ENCODE measurements at places on chromosomes 2 and 18.

- DNase-seq, result peak; percentile 84
These were observed 58.5 kb upstream of the COPS8 start for GRCh38 chr2:237026981-237027711.

DNA sequence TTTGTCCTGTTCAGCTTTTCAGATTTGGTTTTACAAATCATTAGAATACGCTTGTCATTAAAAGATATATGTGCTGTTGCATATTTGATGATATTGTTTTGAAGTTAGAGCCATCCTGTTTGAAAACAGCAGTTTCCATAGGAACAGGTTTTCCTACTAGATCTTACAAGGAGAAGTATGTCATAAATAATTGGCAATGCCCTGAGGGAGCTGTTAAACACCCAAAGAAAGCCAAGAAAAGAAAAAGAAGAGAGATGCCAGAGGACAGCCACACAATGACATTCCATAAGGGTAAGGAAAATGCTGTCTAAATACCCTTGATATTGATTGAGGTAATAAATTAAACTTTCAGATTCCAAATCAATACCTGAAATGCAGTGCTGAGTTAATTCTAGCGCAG lies 392.2 kb upstream of the CRIM1 start:
- no peak for DNase-seq

DNA sequence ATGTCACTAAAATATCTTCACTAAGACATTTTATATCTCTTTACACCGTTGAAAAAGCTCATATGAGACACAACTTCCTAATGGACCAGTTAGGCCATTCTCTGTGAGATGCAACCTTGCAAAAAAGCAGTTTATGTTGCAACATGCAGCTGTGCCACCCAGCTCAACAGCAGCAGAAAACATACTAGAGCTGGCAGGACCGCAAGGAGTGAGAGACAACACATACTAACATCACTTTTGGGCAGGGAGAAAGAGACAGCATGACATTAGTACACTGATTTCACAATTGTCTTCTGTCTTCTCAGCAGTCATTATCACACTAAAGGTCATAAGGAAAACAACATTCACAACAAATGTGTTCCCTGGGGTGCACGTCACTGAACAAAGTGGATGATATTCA lies 122.9 kb downstream of the EPB41L3 start:
- DNase-seq, result no peak

DNA sequence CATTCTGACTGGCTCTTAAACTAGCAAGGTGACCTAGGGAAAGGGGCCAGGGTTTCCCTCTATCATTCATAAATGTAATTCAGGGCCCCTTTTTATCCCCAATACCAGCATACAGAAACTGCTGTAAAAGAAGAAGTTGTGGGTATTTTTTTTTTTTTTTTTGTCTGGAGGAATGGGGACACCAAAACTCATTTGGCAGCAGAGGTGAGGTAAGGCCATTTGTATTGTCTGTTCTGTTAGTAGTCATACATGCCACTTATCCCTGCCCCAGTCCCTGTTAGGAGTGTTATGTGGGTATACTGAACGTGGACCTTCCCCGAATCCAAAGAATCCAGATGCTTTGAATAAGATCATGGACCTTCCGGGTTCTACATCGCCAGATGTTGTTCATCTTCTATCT lies 1.7 kb downstream of the SEPTIN2 start:
- no peak for DNase-seq

DNA sequence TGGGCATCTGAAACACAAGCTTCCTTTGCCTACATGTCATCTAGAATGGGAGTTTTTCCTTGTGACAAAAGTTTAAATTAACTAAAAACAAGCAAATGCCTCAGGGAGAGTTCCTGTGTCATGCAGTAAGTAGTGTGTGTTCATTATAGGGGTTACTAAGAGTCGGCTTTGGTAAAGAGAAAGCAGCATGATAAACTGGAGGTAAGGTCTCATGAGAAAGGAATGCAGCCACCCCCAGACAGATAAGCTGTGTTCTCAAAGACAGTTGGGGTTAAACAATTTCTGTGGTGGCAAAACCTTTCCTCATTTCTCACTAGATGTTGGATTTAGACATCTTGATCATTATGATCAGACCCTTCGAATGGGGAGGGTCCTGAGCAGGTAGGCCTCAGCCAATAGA lies 129.7 kb downstream of the MAP4K4 start:
- DNase-seq, result no peak

GRCh38 chr18:58362027-58362575 lies 266.8 kb downstream of the ALPK2 start:
- no peak for DNase-seq

- no peak for DNase-seq
These were observed 2.1 kb upstream of the COL5A2 start for GRCh38 chr2:189181706-189182105.

DNA sequence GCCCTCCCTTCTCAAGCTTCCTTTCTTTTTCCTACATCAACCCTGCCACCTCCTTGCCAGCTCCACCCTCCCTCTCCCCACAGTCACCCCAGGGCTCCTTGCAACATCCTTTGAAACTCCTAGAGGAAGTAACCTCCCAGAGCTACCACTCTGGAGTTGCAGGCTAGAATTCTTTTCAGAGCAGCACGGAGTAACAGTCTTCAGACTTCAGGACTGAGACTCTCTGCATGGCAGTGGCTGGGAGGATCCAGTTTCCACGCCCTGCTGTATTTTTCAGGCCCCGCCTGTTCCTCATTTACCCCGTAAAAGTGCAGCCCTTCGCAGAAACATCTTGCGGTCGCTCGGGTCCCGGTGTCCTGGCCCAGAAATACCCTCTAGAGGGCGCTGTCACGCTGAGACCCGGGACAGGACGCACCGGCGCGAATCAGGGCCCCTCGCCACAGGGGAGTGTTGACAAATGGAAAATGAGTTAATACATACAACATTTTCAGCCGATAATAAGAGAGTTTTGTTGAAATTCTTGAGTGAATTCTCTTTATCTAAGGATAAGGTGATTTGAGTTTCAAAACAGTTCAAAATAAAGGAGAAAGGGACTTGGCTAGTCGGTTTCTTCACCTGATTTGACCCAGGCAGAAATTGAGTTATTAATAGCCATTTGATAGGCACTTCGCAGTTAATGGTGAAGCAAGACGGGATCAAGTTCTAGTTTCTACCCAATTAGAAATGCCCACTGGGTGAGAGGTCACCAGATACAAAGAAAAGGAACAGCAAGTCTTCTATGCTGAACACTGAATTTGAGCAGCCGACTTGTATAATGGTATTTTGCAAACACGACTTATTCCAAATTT lies 18.5 kb upstream of the NTSR2 start:
- no peak for DNase-seq

DNA sequence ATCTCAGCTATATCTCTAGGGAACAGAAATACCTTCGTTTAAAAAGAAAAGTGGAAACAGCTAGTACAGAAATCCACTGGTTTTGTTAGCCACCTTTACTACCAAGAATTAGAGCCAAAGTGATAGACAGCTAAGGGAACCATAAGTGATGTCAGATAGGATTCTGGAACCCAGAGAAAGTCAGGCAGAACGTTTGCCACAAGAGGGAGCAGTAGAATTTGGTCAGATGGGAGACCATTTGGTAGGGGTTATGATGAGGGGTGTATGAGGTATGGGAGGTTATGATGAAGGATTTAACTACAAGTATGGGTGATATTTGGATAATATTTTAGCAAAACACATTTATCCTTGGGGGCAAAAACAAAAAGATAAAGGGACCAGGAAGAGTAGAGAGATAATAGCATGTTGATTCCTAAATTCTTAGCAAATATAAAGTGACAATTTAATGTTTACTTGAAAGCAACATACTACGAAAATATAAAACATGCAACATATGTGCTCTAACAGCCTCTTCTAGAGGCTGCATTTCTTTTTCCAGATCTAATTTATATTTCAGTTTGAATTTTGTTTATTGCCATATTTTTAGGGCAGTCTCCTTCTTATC lies 3.3 kb downstream of the SLC8A1 start:
- DNase-seq, result peak; percentile 55

- no peak for DNase-seq
These were observed 955.8 kb upstream of the LRRTM1 start for GRCh38 chr2:81260320-81260719.

DNA sequence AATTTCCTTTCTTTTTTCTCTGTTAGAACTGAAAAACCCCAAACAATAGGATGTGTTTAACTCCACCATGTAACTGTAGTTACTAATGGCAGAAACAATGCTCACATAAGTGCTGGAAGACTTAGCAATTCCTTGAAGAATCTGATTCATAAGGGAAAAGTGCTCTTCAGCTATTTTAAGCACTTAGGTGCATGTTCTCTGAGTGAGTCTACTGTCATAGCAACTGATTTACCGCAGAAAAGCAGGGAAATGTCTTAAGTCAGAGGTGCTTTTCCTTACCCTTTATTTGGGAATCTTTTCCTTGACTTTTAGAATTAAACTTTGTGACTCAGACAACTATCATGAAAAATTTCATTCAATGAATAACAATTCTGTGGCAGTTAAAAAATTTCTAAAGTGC lies 65.4 kb upstream of the NABP1 start:
- peak; percentile 54 for DNase-seq

DNA sequence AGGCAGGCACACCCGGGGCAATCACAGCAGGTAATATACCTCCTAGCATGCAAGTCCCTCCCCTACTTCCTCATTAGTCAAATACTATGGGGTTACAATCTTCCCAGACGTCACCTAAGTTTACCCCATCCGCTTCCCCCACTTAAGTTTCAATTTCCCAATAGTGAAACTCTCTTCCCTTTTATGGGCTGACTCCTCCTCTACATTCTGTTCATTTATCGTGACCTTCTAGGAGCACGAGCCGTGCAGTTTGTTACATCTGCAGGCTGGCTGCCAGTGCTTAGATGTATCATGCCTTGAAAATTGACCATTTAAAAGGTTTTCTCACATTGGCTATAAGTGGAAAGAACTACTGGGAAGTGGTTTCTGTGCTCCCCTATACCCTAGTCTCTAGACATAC lies 1357.8 kb upstream of the CRIM1 start:
- no peak for DNase-seq

- DNase-seq, result no peak
These were observed 78.3 kb upstream of the SETBP1 start for GRCh38 chr18:44602380-44602779.

- no peak for DNase-seq
These were observed 5.0 kb upstream of the CRYGB start for GRCh38 chr2:208150956-208151355.

- no peak for DNase-seq
These were observed 71.3 kb upstream of the ACVR2A start for GRCh38 chr2:147773479-147773878.

DNA sequence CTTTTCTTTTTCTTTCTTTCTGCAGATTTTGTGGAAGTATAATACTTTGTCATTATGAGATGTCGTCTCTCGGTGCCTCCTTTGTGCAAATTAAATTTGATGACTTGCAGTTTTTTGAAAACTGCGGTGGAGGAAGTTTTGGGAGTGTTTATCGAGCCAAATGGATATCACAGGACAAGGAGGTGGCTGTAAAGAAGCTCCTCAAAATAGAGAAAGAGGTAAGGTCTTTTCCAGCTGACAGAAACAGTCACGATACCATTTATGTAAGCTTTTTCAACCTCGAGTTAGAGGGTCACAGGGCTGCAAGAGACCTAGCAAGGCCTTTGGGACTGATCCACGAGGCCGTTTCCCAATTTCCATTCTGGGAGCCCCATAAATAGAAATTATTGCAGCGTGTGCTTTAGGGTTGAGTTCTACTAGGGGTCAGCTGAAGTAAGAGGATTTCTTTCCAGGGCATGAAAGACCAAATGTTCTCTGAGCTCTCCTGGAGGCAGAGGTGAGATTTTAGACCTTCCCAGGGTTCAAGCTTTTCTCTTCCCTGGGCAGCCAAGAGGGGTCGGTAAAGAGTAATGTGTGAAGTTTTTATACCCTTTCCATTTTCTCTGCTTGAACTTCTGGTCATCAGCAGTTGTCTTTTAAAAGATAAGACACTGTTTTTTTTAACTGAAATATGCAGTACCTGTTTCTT lies 15.5 kb downstream of the MAP3K20 start:
- DNase-seq, result peak; percentile 47

- DNase-seq, result no peak
These were observed 15.5 kb upstream of the ARL5A start for GRCh38 chr2:151843691-151844061.

GRCh38 chr2:64861452-64862397 lies 127.5 kb upstream of the SLC1A4 start:
- DNase-seq, result no peak

- no peak for DNase-seq
These were observed 175.2 kb downstream of the LOXHD1 start for GRCh38 chr18:46481847-46482245.

All from DMS79 treated with DMSO at 0.1 percent for 48 hours (cell line).